Small intestine (tissue), 16 donors: ENCODE measurements at places on chromosomes 6 and 20. TPM values are rescaled to one million over a fixed set of nuclear protein-coding genes. Genes with fewer than 3 reads are reported as not detected.

PDE10A gene
- 2.0 TPM for polyA plus RNA-seq

LPIN3 gene
- 130 TPM for polyA plus RNA-seq

TMX4 gene
- polyA plus RNA-seq = 17.9 TPM

BNIP5 gene
- 17.2 TPM for polyA plus RNA-seq

ZNF184 gene
- polyA plus RNA-seq = 7.3 TPM

EFCAB8 gene
- 0.01 TPM for polyA plus RNA-seq

SLC32A1 gene
- not detected for polyA plus RNA-seq

NQO2 gene
- polyA plus RNA-seq = 82.1 TPM

POM121L2 gene
- polyA plus RNA-seq = not detected

PTCRA gene
- not detected for polyA plus RNA-seq

WFDC10B gene
- 0.16 TPM for polyA plus RNA-seq

LY6G5C gene
- polyA plus RNA-seq = 3.8 TPM

EDN1 gene
- 10.1 TPM for polyA plus RNA-seq

FERMT1 gene
- polyA plus RNA-seq = 25.2 TPM

GUCA1A gene
- not detected for polyA plus RNA-seq

C20orf141 gene
- not detected for polyA plus RNA-seq

PFDN6 gene
- polyA plus RNA-seq = 129 TPM

RBPJL gene
- polyA plus RNA-seq = not detected

SPEF1 gene
- 0.06 TPM for polyA plus RNA-seq

BPIFB4 gene
- 0.13 TPM for polyA plus RNA-seq

SEMG1 gene
- not detected for polyA plus RNA-seq

KCNS1 gene
- polyA plus RNA-seq = not detected

TUBB2B gene
- polyA plus RNA-seq = 7.6 TPM

TBXT gene
- polyA plus RNA-seq = not detected

LY6G6F gene
- not detected for polyA plus RNA-seq

THBD gene
- polyA plus RNA-seq = 1.8 TPM

TP53TG5 gene
- polyA plus RNA-seq = not detected

IYD gene
- 5.3 TPM for polyA plus RNA-seq

B3GALT4 gene
- polyA plus RNA-seq = 14.5 TPM

PTCHD4 gene
- 0.04 TPM for polyA plus RNA-seq

HSPA12B gene
- 4.1 TPM for polyA plus RNA-seq

SSTR4 gene
- polyA plus RNA-seq = not detected

TNXB gene
- polyA plus RNA-seq = 38.7 TPM

VGLL2 gene
- polyA plus RNA-seq = not detected

PMEPA1 gene
- 4.0 TPM for polyA plus RNA-seq

BANF2 gene
- polyA plus RNA-seq = not detected

OPRM1 gene
- polyA plus RNA-seq = 0.09 TPM
